GM18507 (cell line): ENCODE measurements at places on chromosomes 2 and 18.

- no peak for DNase-seq
Observed at GRCh38 chr2:22497789-22498188, 887.2 kb upstream of the KLHL29 start.

DNA sequence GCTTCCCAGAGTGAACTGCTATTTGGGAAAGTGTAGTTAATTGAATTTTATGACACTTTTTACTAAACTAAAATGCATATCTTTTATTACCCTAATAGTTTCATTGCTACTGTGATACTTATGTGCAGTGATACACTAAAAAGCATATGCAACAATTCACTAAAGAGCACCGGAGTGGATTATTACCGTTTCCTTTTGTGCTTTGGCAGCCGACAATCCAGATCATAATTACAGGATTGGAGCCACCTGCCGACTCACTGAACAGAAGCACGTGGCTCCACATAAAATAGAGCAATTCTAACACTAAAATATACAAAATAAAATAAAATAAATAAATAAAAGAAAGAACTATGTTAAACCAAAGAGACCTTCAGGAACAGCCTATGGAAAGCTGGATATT is 583.4 kb downstream of the NRXN1 start:
- no peak for DNase-seq

GRCh38 chr2:201882353-201883090 is 76.2 kb downstream of the CDK15 start:
- no peak for DNase-seq

DNA sequence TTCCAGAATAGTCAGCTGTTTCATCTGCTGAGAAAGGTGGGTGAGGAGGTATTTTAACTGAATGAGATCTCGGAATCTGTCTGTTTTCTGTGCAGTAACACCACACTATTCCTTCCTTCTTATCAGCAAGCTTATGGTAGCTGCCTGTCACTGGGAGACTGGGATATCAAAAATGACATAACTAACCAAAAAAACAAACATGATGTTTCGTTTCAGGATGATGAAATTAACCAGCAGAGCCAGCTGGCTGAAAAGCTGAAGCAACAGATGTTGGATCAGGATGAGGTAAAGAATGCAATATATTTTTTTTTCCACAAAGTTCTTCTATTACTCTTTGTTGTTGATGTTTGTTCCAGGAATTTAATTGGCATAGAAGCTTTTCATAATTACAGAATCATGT is 59.8 kb upstream of the LYPD6B start:
- no peak for DNase-seq

DNA sequence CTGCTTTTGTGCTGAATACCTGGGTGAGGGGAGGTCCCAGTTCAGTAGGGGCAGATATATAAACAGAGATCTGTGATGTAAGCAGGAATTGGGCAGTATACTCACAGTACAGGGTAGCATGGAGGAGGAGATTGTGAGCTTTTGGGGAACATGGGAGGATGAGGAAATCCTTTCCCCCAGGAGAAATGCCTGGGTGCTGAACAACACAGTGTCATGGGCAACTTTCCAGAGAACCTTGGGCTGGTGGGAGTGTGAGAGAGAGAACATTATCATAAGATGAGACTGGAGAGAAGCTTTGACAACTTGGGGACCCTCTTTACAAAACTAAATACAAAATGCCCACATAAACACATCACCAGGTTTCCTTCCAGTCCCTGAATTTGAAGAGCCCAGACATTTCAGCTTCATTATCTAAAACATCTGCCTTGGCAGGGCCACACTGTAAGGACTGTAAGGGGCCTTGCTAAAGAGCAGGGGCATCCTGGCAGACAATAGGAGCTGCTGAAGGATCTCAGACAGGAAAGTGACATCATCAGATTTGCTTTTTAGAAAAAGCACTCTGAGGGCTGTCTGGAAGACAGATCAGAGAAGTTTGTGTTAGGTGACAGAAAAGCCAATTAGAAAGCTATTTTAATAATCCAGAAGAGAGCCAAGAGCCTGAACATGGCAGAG is 303.1 kb upstream of the FBXO11 start:
- no peak for DNase-seq

DNA sequence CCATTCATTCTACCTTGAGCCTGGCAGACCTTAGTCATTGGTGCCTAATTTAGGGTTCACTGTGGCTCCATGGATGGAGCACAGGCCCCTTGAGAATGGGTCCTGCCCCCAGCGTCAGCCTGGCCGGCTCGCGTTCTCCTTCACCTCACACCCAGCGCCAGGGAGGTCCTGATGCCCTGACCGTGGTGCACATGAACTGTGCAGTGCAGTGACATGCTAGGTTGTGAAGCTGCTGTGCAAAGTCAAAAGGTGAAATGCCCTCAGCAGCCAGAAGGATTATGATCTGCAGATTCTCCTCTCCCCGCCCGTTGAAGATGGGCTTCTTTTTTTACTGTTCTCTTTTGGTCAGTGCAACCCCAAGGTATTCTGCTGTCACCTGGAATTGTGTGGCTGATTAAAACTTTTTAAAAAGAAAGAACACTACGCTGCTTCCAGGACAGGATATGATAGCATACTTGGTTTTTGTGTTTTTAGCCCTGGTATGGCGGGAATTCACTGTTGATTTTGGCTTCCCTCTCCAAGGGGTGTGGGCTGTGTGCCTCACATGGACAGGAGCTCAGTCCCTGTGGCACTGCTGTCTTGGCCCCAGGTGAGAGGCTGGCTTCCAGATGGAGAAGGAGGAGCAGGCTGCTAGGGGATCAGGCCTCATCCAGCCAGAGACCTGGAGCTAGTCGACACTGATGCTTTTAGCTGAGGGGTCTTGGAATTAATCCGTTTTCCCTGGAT is 49.4 kb upstream of the MCFD2 start:
- no peak for DNase-seq

DNA sequence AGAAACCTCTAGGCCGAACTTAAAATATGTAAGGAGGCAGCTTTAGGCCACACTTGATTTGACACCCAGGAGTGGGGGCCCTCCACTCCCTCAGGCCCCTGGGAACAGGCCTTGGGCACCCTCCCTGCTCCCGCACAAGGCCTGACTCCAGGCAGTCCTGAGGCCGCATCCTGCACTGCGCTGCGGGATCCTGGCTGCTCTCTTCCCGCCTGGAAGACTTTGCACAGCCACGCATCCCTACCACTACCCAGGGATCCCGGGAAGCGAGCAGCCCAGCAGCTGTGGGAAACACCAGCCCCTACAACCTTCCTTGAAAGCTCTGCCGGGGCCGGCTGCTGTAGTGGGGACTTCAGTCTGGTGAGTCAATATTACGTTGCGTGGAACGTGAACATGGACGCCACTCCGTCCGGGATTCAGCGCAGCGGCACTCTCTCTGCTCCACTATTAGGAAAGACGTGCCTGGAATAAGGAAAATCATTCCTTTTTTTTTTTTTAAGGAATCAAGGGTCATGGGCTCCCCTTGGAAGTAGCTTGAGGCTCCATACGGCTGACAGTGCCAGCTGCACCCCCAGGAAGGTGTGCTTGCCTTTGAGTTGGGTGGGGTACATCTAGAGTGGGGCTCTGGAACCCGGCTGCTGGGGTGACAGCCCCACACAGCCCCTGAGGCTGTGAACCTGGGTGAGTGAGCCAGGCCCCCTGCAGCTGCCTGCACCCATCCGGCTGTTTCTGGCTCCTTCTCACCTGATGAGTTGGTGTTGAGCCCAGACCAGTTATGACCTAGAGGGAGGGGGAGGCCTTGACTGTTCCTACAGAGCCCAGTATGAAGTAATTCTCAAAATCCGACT is 119.2 kb upstream of the TMEM18 start:
- no peak for DNase-seq

- DNase-seq: no peak
Observed at GRCh38 chr2:127942002-127942401, 56.2 kb upstream of the AMMECR1L start.
